ENCODE measurements at places on chromosomes 2 and 18. TPM values are rescaled to one million over a fixed set of nuclear protein-coding genes. Genes with fewer than 3 reads are reported as not detected.
A peak's percentile ranks its signal among the peaks of the same experiment; 100 is the strongest.

GRCh38 chr18:63051928-63052327 is 267.6 kb downstream of the BCL2 start:
- no peak for DNase-seq

DNA sequence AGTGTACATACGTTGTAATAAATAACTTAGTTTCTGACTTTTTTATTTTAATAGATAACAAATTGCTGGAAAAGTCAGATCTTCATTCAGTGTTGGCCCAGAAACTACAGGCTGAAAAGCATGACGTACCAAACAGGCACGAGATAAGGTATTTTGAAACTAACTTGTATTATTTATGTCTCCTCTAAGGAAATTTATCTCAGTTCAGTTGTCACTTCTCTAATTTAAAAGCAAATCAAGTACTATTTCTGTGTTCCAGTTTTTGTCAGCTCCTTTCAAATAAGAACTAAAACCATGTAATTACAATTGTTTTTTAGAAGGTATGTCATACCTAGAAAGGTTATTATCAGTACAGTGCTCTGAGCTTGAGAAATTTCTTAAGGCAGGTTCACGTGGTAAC is 4.6 kb downstream of the ATG16L1 start:
- no peak for DNase-seq

DNA sequence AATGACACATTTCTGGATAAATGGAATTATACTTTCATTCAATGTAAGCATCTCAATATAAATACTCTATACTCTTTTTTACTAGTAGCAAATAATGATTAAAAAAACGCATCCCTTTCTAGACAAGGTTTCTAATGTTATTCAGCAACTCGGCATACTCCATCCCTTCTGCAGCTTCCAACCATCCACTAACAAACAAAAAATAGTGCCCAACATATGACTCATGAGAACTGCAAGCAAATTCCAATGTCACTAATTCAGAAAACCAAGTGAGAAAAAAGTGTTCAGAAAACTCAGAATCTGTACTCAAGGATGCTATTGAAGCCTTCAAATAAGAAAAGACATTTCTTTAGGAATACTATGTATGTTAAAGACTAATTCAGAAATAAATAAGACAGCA is 140.0 kb downstream of the BAZ2B start:
- DNase-seq = no peak

DNA sequence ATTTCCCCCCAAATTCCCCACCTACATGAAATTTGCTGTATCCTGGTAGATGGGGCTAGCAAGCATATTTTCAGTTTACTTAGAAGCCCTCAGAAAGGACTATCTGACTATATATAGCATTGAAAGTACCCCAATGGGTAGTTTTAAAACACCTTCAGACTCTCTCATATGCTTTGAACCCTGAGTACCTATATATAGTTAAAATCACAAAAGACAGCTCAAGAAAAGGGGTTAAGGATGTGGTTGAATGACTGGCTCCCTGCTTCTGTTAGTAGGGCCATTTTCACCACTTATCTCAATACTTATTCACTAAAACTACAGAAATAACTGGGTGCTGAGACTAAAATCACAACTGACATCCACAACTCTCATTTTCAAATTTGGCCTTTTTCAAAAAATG is 18.5 kb downstream of the WDPCP start:
- no peak for DNase-seq

GRCh38 chr18:44584900-44585299 is 95.8 kb upstream of the SETBP1 start:
- DNase-seq = no peak

DNA sequence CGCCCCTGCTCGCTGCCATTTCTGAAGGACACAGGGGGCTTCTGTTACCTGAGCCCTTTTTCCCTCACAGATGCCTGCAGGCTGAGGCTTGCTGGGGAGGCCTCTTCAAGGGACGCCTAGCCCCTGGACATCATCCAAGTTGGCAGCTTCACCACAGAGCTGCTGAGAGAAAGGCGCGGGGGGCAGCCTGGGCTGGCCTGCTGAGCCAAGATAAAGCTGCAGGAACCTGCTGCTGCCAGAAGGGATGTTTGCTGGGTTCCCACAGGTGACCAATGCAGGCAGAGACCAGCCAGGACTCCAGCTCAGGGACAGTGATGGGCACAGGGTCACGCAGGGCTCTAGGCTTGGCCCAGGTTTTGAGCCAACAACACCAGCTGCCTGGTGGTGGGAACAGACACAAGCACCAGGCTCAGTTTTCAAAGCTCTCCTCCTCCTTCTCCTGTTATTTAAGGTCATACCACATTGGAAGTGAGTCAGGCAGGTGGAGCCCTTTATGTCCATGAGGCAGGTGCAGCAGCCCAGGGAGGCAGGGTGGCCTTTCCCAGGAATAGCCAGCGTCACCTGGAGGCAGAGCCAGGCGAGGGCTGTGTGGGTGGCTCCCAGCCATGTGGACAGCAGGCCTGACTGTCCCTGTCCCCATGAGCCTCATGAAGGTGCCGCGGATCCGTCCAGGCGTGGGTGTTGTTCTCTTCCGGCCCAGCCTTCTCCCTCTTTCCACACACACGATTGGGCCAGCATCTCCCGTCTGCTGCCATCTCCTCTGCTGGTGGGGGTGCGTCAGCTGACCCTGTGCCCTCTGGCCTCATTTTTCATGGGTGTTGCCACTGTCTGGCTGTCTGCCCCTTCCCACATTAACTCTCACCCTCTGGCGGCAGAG is 515.5 kb upstream of the MYT1L start:
- DNase-seq = peak; percentile 78

DNA sequence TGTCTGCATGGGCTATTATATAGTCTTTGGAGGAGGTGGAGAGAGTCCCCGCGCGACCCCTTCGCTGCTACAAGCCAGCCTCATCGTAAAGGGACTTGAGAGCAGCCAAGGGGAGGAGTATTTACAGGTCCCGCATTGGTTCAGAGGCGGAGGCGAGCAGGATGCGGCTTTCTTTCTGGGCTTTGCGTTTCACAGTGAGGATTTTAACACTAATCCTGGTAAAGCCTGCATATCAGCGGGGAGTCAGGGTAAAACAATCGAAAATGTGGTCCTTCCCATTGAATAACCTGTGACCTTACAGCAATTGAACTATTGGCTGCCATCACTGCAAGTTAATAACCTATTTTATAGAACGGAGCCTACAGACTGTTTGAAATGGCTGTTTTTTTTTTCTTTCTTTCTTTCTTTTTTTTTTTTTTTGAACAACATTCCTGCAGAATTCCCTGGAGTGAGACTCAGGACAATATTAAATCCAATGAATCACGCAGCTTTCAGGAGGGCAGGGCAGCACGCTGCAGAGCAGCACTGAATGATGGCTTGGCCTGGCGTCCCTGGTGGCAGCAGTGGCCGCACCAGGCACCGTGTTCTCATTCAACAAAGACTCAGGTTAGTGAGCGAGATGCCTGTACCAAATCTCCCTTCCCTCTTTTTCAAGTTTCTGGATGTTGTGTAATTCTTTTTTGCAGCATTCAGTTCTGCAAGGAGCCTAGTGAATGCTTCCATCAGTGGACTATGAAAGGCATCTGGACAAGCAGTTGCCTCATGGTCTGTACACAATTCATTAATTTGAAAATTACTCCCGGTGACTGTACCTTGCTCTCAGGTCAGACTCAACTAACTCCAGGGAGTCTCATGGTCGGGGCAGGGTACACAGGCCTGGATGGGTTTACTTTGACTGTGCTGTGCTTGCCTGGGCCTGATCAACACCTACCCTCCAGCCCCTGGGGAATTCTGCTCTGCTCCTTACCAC is 19.8 kb downstream of the SMIM21 start:
- peak; percentile 59 for DNase-seq

- DNase-seq = no peak
Observed at GRCh38 chr2:202418511-202418910, 42.4 kb downstream of the BMPR2 start.

DNA sequence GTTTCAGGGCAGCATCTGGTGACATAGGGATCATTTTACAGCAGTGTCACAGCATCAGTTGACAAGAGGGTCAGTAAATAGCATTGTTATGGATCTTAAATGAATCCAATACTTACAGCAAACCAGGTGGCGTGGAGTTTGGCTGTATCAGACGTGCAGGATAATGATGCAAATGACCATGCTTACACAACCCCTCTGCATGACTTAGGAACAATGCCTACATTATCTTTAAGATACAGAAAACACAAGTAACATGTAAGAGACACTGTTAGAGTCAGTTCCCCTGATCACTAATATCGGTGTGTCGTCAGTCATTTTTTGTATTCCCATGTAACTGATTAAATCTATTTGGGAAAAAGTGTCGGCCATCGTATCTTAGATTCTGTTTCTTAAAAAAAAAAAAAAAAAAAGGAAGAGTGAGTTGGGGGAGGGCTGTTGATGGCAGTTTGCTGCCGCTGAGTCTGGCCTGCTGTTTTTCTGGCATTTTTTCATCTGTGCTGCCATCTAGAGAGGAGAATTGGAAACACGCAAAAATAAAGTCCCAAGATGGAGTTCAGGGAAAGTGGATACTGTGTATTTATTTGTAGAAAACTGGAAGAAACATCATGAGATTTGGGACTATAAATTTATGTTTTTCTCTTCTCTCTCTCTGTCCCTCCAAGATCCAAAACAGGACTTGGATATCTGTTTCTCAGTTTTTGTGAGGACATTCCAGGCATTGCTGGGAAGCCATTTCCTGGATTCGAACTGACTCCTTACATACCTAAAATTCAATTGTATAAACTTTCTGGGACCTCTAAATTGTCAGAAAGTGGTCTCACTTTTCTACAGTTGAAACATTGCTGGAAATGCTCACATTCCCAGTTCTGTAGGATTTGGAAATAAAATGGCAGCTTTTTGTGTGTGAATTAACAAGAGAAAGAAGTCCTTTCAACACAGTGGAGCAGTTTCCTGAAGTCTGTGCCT is 60.3 kb upstream of the AGPS start:
- DNase-seq = peak; percentile 93

DNA sequence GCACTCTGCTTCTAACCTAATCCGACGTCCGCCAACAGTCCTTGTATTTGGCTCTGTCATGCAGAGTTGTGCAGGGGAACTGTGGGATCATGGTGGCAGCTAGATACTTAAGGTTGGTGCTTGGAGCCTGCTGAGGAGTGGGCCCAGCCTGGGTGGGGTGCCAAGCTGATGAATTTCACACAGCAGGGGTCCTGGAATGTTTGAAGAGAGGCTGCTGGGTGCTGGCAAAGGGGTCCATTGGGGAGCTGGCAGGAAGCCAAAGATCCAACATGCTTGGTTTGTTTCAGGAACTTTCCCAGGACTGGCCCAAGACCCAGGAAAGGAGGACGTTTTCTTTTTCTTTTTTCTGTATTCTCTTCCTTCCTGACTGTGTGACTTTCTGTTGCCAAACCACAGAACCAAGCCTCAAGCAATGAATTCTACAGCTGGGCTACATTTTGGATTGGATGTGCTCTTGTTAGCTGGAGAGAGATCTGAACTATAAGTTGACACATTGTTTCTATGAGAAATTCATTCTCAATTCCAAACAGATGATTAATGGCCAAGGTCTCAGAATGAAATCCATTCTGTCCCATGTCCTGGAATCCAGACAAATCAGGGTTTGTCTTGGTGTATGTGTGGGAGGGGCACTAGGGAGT is 49.9 kb downstream of the DHRS9 start:
- peak; percentile 32 for DNase-seq

DNA sequence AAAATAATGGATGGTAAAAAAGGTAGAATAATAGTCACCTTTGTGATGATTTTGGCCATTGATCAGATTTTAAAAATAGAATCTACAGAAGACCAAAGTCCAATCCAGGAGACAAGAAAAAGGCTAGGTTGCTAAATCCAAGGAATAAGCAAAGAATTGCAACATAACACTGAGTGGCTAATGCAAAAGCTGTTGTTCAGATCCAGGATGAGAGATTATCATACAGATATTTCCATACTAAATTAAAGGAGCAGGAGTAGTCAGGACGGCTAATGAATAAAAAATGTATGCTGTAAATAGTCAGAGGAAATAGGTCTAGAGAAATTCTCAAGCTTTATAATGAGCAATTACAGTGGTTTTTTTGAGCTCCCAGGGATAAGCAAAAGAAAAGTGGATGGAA is 745.9 kb upstream of the ACVR2A start:
- no peak for DNase-seq

DNA sequence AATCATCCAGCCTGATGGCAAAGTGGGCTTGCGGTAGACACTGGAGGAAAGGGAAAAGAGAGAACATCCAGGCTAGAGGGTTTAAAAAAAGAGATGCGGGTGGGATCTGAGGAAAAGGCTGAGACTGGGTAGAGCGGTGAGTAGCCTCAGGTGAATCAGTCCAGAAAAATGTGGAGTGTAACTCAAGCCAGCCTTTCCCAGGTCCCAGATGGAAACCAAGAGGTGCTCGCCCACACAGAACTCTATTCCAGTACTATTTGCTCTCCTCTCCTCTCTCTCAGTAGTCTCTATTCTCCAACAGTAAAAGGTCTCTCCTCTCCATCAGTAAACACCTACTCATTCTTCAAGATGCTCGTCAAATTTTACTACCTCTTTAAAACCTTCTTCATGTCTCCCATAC is 38.3 kb upstream of the NRP2 start:
- DNase-seq = no peak

- no peak for DNase-seq
Observed at GRCh38 chr2:161172901-161173540, 12.8 kb downstream of the TANK start.

DNA sequence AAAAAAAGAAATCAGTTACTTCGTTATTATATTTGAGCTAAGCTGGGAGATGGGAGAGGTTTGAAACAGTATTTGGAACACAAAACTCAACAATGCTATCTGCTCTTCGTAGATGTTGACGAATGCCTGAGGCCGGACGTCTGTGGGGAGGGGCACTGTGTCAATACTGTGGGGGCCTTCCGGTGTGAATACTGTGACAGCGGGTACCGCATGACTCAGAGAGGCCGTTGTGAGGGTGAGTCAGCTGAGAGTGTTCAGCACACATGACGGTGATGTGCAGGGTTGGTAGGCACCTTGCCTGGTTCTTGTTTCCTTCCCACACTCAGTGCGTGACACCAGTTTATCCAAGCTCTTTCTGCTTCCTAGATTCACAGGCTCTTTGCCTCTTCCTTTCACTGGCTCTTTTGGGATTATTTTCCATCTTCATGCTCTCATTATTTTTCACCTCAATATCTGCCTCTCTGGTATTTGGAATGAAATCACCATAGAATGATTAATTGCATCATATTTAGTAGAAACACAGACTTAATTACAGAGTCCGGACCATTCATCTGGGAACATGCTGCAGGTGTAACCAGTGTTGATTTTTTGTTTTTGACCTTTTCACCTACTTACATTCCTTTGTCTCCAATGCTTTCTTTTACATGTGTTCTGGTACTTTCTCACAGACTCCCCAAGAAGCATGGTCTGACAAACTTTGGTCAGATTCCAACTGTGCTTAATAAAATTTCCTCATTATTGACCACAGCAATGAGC is 200.6 kb upstream of the RASGRP3 start:
- DNase-seq = no peak

The CELF4 gene
- 0.18 TPM for total RNA-seq

The SPATA3 gene
- not detected for total RNA-seq

The NT5C1B gene
- total RNA-seq = not detected

The CAPN10 gene
- total RNA-seq = 18.9 TPM

The ERLEC1 gene
- total RNA-seq = 50.9 TPM

The SERPINB12 gene
- 0.62 TPM for total RNA-seq

The TUBA4B gene
- 0.04 TPM for total RNA-seq

All from muscle of leg (tissue), 16 donors.